ENCODE measurements at places on chromosomes 3 and 15. TPM values are rescaled to one million over a fixed set of nuclear protein-coding genes. Genes with fewer than 3 reads are reported as not detected.

GRCh38 chr3:167406876-167407492, 26.9 kb upstream of the ZBBX start:
- DNase-seq = no peak
- H3K4me1 ChIP-seq = no peaks in the 10 kb centered on the region
- H3K27ac ChIP-seq = no peak overlapping the region

GRCh38 chr15:31385736-31386135, 59.1 kb downstream of the KLF13 start:
- no peak for DNase-seq
- peak overlapping the region; percentile 23 for H3K4me3 ChIP-seq
- H3K27me3 ChIP-seq = no peaks in the 10 kb centered on the region
- peaks cover 18% of the 10 kb centered on the region for H3K36me3 ChIP-seq
- H3K27ac ChIP-seq = peak overlapping the region; percentile 59

The ITIH3 gene
- not detected for total RNA-seq

The SAMD7 gene
- total RNA-seq = not detected

- H3K36me3 ChIP-seq = no peaks in the 10 kb centered on the region
- H3K4me1 ChIP-seq = peaks cover 91% of the 10 kb centered on the region
- no peak overlapping the region for H3K4me3 ChIP-seq
Measured at GRCh38 chr3:44992555-44993470, 16.8 kb downstream of the EXOSC7 start.

The MEF2A gene
- 26.0 TPM for total RNA-seq

- H3K4me1 ChIP-seq = no peaks in the 10 kb centered on the region
- H3K4me3 ChIP-seq = no peak overlapping the region
- H3K27me3 ChIP-seq = no peaks in the 10 kb centered on the region
- H3K36me3 ChIP-seq = peaks cover 47% of the 10 kb centered on the region
- DNase-seq = no peak
Measured at GRCh38 chr3:44825264-44825925, 36.3 kb upstream of the TMEM42 start.

DNA sequence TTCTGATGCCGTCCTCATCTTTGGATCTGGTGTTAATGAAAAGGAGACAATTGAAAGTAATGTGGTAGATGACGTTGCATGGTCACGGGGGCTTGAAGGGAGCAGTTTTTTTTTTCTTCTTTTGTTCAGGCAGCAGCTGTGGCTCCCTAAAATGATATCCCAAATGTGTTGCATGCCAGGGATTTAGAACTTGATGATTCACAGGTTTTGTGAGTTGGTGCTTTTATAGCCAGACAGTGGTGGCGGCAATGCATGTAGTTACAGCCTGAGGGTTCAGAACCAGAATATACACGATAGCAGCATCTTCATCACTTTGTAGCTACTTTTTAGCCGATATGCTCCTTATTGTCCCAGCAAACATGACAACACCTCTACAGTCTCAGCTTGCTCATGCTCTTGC, 133.4 kb downstream of the CHST2 start:
- H3K4me3 ChIP-seq = no peak overlapping the region
- no peaks in the 10 kb centered on the region for H3K27me3 ChIP-seq

- H3K36me3 ChIP-seq = no peaks in the 10 kb centered on the region
- DNase-seq = no peak
- no peaks in the 10 kb centered on the region for H3K4me1 ChIP-seq
- H3K27me3 ChIP-seq = no peaks in the 10 kb centered on the region
- no peak overlapping the region for H3K27ac ChIP-seq
Measured at GRCh38 chr3:78707609-78708008, 1060.2 kb downstream of the ROBO1 start.

The MAP6D1 gene
- 1.00 TPM for total RNA-seq

- no peak overlapping the region for H3K4me3 ChIP-seq
- no peak for DNase-seq
- no peaks in the 10 kb centered on the region for H3K36me3 ChIP-seq
- H3K27me3 ChIP-seq = no peaks in the 10 kb centered on the region
- no peak overlapping the region for H3K27ac ChIP-seq
Measured at GRCh38 chr3:31937225-31937624, 43.8 kb downstream of the OSBPL10 start.

The C3orf70 gene
- total RNA-seq = 0.05 TPM

The DUOXA2 gene
- total RNA-seq = not detected

DNA sequence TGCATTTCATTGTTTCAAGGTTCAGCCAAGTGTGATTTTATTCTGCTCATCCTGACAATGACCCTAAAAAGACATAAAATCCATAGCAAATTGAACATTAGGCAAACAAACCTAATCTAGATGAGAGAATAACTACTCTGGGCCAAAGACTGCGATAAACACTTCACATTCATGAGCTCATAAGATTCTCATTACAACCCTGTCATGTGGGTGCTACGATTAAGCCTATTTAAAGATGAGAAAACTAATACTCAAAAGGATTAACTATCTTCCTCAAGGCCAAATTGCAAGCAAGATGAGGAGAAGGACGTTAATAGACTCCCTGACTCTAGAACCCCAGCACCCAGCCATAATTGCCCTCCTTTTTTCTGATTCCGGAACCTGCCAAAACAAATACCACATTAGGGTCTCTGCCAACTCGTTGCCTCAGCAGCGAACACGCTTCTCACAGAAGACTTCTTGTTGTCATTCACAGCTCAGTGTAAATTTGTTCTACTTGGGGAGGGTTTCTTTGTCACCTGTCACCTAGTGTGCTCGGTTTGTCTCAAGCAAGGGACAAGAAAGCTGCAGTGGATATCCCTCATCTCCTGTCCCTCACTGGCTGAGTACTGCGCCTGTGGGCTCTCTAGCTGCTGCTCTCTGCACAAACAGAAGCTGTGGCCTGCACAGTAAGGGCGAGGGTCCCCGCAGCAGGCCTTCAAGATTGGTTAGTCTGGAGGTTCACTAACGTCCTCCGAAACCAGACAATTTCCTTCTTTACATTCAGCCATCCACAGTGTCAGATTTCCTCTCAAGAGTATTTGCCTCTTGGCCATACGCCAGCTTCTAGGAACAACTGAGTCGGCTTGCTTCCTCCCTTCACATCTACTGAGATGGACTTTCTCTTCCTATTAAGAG, 200.0 kb upstream of the UBE2E2 start:
- H3K4me1 ChIP-seq = no peaks in the 10 kb centered on the region
- DNase-seq = no peak
- H3K27ac ChIP-seq = no peak overlapping the region
- H3K36me3 ChIP-seq = no peaks in the 10 kb centered on the region
- no peaks in the 10 kb centered on the region for H3K27me3 ChIP-seq
- no peak overlapping the region for H3K4me3 ChIP-seq

- H3K36me3 ChIP-seq = peaks cover 2% of the 10 kb centered on the region
- no peak overlapping the region for H3K4me3 ChIP-seq
- H3K27ac ChIP-seq = no peak overlapping the region
Measured at GRCh38 chr3:29090912-29091597, 189.8 kb upstream of the RBMS3 start.

DNA sequence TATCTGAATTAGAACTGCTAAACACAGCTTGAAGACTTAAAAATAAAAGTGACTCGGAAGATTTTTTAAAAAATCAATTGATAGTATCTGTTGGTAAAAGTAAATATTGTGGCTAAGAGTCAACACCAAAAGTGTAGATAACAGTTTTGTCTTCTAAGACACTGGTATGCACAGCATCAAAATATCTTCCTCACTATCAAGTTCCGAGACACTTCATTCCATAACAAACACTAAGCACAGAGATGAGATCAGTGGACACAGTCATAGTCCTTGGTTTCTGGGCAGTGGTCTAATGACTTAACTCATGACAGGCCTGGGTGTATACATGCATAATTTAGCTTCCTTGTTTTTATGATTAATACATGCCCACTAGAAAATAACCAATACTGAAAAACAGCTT, 63.2 kb downstream of the PXYLP1 start:
- H3K27me3 ChIP-seq = no peaks in the 10 kb centered on the region
- peak overlapping the region; percentile 98 for H3K27ac ChIP-seq
- H3K4me3 ChIP-seq = peak overlapping the region; percentile 90
- H3K4me1 ChIP-seq = peaks cover 17% of the 10 kb centered on the region

DNA sequence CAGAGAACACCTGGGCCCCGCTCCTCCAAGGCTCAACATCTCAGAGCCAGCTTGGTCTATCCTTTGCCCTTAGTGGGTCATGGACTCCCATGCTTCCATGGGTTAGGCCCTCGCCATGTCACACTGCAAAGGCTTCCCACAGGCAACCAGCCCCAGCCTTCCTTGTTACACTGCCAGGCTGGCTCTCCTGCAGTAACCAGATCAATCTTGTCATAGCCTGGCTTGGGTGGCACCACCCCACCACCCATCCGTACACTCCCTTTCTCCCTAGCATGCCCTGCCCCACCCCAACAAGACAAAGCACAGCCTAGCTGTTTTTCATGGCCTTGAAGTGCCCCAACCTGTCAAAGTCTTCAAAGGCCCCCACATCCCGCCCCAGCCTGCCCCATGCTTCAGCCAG, 30.5 kb downstream of the CA12 start:
- no peaks in the 10 kb centered on the region for H3K36me3 ChIP-seq
- H3K27ac ChIP-seq = no peak overlapping the region
- no peak for DNase-seq
- H3K4me1 ChIP-seq = no peaks in the 10 kb centered on the region

- no peak overlapping the region for H3K27ac ChIP-seq
- H3K27me3 ChIP-seq = no peaks in the 10 kb centered on the region
- peaks cover 8% of the 10 kb centered on the region for H3K4me1 ChIP-seq
- no peak for DNase-seq
- no peaks in the 10 kb centered on the region for H3K36me3 ChIP-seq
Measured at GRCh38 chr15:78999636-79000035, 54.8 kb upstream of the CTSH start.

The TMIE gene
- total RNA-seq = 1.2 TPM

DNA sequence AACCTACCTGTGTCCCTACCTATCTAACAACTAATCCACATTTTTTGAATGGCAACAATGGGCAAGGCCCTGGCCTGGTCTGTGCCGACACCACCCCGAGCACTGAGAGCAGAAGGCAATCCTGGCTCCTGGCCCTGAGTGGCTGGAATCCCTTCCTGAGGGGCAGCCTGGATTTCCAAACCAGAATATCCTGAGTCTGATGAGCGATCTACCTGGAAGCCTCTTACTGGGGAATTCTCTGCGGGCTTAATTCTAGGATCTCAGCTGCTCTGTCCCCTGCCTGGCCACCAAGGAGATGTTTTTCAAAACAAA, 22.1 kb downstream of the ATP2B2 start:
- no peaks in the 10 kb centered on the region for H3K4me1 ChIP-seq
- H3K27ac ChIP-seq = no peak overlapping the region
- no peak for DNase-seq
- H3K36me3 ChIP-seq = no peaks in the 10 kb centered on the region
- no peaks in the 10 kb centered on the region for H3K27me3 ChIP-seq

DNA sequence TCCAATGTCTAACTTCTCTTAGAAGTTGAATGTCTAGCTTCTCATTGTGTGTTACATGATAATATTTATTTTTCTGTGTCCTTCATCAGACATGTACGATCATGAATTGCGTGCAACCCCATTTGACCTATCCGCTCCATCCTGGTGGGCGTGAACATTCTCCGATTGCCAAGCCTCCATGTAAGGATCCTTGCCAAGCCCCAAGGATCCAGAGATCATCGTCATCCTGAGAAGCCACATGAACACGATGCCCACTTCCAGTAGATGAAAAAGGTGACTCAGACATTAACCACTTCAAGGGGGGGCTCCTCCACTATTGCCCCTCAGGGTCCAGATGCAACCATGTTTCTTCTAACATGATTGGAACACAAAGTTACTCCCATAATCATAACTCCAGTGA, 25.5 kb upstream of the KNG1 start:
- H3K27me3 ChIP-seq = peaks cover 22% of the 10 kb centered on the region

GRCh38 chr3:46878781-46879436, 1.4 kb downstream of the PTH1R start:
- H3K27me3 ChIP-seq = peaks cover 35% of the 10 kb centered on the region
- H3K36me3 ChIP-seq = no peaks in the 10 kb centered on the region
- DNase-seq = no peak
- H3K4me3 ChIP-seq = no peak overlapping the region
- H3K4me1 ChIP-seq = peaks cover 6% of the 10 kb centered on the region
- H3K27ac ChIP-seq = no peak overlapping the region

DNA sequence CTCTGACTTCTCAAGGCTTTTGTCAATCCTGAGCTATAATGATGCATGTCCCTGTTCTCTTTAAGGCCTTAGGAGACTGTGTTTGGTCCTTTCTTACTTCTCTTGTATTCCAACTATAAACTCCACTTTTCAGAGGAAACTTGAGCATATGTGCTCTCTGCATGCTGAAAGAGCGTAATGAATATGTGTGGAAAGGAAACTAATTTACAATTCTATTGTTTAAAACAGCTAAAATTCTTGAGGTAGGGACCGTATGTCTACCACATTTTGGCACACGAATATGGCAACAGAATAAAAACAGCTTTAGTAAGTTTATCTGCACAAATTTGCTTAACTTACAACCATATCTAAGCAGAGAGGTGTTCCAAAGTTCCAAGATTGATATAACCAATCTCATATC, 242.0 kb upstream of the DCBLD2 start:
- no peaks in the 10 kb centered on the region for H3K4me1 ChIP-seq
- H3K36me3 ChIP-seq = no peaks in the 10 kb centered on the region
- no peak overlapping the region for H3K27ac ChIP-seq
- DNase-seq = no peak
- no peak overlapping the region for H3K4me3 ChIP-seq
- H3K27me3 ChIP-seq = no peaks in the 10 kb centered on the region

DNA sequence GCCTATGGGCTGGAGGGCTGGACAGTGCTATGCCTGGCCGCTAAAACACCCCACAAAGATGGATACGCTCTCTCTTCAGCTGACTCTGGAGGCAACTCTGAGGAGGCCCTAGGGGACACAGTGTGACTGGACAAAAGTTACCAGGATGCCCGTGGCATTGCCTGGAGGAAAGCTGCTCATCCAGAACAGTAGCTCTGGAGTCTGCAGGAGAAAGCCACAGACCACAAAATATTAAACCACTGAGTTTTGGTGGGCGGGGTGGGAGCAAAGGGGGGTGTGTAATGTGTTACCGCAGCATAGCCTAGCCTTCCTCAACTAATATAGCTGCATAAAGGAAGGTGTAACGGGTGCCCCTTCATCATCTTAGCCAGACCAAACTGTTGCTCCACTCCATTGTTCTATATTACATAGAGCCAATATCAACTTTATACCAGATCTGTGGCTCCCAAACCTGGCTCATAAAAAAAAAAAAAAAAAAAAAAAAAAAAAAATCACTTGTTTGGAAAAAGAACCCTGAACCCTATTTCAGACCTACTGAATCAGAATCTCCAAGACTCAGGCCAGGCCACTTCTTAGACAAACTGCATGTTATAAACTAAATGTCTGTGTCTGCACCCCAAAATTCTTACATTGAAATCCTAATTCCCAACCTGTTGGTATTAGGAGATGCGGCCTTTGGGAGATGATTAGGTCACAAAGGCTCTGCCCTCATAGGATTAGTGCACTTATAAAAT, 132.6 kb downstream of the TNIK start:
- H3K4me1 ChIP-seq = peaks cover 34% of the 10 kb centered on the region
- H3K36me3 ChIP-seq = peaks cover 2% of the 10 kb centered on the region
- no peaks in the 10 kb centered on the region for H3K27me3 ChIP-seq
- H3K4me3 ChIP-seq = no peak overlapping the region
- DNase-seq = no peak

- H3K27ac ChIP-seq = peak overlapping the region; percentile 95
- H3K27me3 ChIP-seq = no peaks in the 10 kb centered on the region
- peak overlapping the region; percentile 78 for H3K4me3 ChIP-seq
- peaks cover 93% of the 10 kb centered on the region for H3K4me1 ChIP-seq
- peaks cover 10% of the 10 kb centered on the region for H3K36me3 ChIP-seq
Measured at GRCh38 chr15:63212050-63213004, 22.9 kb downstream of the RAB8B start.
